ENCODE measurements at places on chromosomes 3 and 15.

- DNase-seq, result peak; percentile 40
Observed at GRCh38 chr15:89321521-89322410, 12.9 kb downstream of the POLG start.

GRCh38 chr3:49377483-49377882, 19.3 kb upstream of the GPX1 start:
- no peak for DNase-seq

DNA sequence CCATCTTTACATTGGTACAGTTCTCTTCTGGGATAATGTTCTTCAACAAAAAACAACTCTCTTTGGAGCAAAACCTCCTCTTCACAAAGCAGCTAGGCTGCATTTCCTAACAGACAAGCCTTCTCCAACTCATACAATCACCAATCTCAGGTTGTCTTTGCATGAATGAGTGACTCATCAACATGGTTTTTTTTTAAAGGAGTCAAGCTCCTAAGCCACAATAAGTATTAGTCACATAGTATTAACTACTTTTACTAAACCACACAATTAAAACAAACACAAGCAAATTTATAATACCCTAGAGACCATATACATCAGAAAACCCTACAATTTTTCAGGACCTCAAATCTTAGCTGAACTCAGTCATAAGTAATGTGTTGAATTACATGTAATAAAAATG, 137.4 kb downstream of the TBC1D5 start:
- no peak for DNase-seq

DNA sequence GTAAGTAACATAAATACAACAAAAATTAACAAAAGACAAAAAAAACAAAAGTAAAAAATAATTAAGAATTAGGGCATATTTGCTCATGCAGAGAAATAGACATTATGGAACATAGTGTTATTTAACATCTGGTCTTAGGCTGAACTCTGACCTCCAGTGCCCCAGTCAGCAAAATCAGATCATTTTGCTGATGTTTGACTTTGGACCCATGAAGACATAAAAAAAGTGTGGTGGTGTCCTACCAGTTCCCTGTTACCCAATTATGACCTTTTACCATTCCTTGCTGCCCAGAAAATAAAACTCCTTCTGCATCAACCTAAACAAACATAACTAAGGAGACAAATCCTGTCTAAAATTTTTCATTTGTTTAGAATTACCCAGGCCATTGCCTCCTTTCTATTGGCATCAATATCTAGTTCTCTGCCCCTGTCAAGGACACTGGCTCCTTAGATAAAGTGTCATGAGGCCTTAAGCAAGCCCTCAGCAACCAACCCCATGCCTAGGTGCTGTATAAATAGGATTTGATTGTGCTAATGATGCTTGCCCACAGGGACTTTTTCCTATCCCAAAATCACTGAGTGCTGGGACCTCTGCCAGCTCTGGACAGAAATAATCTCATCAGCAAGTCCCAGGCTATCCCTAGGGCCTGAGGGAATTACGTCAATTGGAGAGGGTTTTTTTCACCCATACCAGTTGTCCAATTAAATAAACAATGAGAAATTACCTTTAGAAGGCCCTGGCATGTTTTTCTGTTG, 334.5 kb upstream of the UMPS start:
- DNase-seq, result peak; percentile 57

GRCh38 chr15:62912808-62913207, 129.7 kb upstream of the TPM1 start:
- DNase-seq, result no peak

Measured in stomach (tissue), 19 donors.